MV-4-11 (cell line): ENCODE measurements at places on chromosomes 6 and 20.

DNA sequence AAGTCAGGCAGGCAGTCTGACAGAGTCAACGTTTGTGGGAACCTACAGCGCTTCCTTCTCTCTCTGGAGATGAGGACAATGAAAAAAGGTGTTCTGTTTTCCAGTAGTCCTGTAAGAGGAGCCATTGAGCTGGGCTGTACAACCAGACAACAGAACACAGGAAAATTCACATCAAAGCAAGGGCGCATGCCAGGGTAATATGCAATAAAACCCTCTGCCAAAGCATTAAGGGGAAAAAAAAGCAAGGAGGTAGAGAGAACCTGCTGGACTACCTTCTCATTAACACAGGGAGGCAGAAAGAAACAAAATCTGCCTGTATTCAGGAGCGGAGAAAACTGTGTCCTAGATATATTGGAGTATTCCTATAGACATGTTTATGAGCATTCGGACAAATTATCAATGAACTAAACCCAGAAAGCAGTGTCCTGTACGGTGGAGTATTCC lies 1.3 kb downstream of the RNF24 start:
- DNase-seq = peak; percentile 85

DNA sequence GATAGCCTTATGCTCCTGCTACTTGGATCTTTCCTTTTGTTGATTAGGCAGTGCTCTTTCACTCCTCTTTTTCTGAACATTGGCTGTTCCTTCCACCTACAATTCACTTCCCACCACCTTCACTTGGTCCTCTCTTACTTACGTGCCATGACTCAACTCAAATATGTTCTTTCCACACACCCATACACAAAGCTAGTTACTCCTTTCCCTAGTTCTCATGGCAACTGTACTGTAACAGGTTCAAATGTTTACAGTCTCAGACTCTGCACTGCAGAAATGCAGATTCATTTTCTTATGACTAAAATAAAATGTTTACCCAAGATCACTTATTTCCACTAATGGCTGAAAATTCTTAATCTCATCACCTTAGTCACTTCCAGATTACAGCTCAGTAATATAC lies 174.0 kb upstream of the TSHZ2 start:
- DNase-seq = no peak

DNA sequence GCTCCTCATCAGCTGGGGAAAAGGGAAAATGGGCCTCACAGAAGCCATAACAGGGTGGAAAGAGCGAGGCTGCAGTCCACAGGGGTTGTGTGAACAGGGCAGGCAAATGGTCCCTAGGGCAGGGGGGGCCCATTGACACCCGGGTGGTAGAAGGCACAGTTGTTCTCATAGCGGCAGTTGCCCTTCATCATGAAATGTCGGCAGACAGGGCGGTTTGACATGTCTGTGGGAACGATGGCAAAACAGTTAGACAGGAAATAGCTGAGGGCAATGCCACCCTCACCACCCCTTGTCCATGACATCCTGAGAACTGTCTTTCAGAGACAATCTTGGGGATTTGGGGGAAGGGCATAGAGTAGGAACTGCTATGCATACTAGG lies 15.6 kb downstream of the PPP1R10 start:
- no peak for DNase-seq

GRCh38 chr20:50969435-50969834 lies 10.8 kb downstream of the MOCS3 start:
- no peak for DNase-seq

DNA sequence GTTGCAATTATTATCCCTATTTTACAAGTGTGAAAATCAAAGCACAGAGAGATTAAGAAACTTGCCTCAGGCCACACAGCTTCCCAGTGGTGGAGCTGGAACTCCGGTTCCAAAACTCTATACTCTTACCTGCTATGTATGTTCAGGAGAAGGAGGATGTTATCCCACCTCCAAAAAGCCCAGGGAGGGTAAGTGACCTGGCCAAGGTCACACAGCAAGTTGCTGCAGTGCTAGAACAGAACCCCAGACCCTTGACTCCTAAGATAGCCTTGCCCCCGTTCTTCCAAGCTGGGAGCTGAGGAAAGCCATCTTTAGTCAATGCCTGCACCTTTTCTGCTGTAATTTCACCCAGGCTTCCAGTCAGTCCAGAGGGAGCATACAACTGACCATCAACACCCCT lies 42.3 kb downstream of the BPIFB1 start:
- DNase-seq = no peak

DNA sequence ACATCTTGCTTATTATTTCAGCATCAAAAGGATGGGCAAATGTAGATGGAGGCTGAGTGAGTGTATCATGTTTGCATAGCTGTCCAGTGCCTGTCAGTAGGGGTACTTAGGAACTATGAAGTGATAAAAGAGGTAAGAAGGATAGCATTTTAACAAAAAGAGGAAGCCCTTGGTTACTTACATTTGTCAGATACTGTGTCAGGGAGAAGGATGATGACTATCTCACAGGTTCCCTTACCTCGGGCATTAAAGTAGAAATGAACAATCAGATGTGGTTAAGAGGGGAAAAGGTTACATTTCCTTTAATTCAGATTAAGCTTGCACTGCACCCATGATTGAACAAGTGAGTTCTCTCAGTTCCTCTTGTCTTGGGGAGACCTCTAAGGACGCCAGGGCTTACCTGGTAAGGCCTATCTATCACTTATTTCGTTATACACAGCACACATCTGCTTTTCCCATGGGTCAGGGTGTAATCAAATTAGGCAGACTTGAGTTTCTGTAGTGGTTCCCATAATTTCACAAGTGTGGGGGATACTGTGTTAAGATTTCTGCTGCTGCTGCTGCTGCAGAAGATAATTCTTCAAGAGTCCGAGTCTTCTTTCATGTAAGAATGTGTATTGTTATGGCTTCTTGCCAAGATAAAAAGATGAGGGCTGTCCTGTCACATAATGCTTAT lies 4.5 kb downstream of the FOXO3 start:
- peak; percentile 75 for DNase-seq

DNA sequence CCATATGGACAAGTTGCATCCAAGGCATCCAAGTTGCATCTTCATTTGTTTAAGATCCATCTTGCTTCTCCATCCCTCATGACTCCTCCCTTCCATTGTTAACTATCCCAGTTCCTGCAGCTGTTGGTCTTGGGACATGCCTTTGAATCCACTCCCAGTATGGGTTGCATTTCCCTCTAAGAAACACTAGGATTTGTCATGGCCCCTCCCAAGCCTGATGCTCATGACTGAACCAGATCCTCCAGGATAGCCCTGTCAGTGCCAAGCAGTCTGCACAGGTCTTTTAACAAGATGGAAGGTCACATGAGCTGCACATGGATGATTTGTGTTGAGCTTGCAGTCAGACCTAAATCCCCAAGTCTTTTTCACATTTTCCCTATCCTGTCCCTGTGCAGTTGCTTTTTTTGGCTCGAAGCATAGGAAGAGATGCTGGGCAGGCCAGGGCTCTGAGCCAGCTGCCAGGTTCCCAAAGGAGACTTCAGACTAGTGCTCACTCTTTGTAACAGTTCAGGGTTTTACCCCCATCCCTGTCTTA lies 4.2 kb downstream of the PPP2R5D start:
- no peak for DNase-seq

DNA sequence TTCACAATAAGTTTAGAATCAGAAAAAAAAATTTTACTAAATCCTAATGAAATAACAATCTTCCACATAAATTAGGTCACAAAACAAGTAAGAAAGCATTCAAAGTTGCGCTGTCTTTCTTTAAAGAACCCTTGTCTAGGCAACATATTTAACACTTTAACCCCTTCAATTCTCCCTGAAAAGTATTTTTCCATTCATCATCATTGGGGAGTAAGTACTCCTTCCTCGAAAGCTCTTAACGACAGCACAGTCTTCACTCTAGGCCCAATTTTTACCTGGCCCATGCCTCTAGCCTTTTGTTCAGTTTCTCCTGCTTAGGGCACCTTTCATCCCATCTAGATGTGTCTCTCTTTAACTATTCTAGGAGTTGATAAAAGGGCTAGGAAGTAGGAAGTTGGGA lies 2.6 kb downstream of the TSPYL1 start:
- DNase-seq = no peak

DNA sequence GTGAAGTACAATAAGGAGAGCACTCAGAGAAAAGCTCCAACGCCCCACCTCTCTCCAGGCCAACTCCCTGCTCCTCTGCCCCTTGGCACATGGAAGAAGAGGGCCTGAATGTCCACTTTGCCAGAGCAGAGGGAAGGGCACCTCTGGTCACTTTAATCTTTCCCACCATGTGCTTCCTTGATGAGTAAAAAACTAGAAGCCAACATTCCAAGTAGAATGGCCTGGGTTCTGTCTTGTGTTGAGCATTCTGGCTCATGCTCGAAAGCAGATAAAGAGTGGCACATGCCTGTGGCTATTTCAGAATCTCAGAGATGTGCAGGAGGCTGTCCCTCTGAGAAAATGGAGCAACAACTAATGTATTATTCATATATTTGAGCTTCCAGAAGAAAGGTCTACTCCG lies 177.4 kb upstream of the PLN start:
- DNase-seq = no peak

DNA sequence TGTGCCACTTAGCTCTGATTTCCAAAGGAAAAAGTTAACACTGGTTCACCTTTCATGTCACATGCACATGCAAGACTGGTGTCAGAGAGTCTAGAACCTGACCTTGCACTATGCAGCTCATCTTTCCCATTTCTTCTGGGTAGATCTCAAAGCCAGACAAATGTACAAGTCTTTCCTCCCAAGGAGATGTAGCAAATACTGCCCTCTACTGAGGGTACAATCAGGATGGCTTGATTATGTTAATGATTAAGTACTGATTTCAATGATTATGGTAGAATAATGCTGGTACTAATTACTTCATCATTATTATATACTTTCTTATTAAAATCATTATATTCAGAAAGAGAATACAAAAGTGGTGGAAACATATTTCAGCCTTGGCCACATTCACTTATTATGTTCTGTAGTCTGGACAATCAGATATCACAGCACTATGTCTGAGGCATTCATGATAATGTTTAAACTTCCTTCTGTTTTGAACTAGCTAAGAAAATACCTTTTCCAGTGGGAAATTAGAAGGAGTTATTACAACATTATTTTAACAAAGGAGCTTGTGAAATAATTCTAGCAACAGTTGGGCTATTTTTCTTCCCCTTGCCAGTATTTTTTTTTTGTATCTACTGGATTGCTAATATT lies 68.5 kb upstream of the FOXO3 start:
- DNase-seq = peak; percentile 48

DNA sequence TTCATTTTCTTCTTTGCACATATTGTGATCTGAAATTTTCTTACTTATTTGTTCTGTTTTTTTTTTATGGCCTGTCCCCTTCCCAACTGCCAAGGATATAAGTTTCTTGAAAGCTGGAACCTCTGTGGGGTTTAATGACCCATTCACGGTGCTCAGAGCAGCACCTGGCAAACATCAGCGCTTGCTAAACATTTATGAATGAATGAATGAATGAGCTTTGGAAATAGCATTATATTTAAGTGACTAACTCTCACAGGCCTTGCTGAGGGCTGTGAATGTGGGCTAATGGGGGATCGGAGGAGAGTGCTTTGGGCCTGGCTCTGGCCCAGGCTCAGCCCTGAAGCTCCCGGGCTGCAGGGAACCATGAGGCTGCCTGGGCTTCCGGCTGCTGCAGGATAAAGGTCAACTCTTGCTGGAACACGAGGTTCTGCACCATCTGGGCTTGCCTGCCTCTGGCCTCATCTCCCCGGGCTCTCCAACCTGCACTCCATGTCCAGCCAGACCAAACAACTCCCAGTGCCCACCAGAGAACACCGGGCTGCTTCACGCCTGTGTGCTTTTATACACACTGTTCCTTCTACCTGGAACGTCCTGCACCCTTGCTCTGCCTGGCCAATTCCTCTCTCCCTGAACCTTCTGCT lies 14.6 kb upstream of the ARMC12 start:
- DNase-seq = no peak

DNA sequence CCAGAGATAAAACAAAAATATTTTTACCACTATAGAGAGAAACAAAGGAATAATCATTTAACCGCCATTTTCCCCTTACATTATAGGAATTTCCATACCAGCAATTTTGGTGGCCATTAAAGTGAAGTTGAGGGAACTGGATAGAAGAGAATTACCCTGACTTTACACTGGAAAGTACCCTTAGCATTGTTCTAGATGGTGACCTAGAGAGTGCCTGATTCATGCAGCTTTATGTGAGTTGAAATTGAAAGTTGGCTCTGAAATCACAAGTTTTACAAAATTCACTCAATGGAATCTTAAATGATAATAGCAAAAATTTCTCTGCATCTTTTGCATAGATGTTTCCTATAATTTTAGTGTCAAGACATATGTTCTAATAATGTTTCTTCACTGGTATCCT lies 55.7 kb upstream of the PREP start:
- DNase-seq = no peak

DNA sequence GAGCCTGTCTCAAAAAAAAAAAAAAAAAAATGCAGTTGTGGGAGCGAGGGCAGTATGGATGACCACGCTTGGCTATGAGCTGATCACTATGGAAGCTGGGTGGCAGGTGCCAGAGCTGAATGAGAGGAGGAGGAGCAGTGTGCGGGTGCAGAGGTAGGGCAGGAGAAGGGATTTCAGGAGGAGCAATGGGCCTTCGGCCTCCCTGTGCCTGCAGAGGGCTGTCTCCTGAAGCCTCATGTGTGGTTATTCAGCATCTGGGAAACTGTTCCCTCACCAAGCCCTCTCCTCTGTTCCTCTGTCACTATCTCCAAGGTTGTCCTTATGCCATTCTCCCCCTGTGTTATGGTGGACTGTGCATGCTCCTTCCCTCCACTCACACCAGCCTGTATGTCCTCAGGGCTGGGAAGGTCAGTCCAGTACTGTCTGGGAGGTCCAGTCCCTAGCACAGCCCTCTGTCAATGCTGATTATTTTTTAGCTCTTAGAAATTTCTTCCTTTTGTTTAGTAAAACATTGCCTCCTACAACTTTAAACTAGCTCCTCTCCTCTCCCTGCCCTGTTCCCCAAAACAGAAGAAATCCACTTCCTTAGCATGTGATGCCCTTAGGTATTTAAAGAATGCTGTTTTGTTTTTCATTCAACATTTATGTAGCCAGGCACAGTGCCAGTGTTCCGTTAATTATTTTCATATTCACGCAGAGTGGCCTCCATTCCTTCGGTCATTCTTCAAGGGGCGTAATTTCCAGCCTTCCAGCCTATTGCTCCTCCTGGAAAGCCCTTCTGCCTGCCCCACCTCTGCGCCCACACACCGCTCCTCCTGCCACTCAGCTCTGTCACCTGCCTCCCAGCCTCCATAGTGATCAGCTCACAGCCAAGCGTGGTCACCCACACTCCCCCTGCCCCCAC lies 48.9 kb downstream of the CNBD2 start:
- no peak for DNase-seq

DNA sequence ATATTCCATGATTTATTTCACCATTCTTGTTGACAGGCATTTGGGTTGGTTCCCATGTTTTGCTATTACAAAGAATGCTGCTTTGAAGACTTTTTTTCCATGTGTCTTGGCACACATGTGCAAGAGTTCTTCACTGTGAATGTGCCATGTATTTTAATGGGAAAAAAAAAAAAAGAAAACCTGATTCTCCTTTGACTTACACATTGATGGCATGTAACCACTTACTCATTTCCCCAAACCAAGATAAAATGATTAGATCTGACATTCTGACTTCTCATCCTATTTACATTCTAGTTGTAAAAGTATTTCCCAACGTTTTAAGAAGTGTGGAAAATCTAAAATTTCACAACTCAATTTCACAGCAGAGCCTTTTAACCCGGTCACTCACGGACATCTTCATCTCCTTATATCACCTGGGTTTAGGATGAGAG lies 4.4 kb downstream of the CAP2 start:
- DNase-seq = no peak
